CD8-positive, alpha-beta memory T cell (primary cell): ENCODE measurements at places on chromosomes 16 and 17.
A peak's percentile ranks its signal among the peaks of the same experiment; 100 is the strongest.

- DNase-seq, result no peak
Observed at GRCh38 chr16:15545544-15545943, 97.4 kb downstream of the MARF1 start.

DNA sequence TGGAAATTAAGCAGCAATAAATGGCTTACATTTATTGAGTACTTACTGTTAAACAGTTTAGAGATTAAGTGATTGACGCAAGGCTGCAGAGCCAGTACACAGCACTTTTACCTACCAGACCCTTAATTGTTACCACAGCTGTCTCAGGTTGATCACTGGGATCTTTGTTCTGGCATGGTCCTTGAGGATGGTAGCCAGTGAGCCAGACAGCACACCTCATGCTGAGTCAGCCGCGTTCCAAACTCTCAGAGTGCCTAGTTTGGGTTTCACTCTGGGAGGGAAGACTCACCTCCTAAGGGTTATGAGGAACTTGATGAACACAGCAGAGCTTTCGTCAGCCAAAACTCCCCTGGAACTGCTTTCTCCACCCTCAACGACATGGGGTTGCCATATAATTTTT, 20.4 kb downstream of the CDH3 start:
- no peak for DNase-seq

GRCh38 chr17:35041390-35041789, 22.1 kb downstream of the RFFL start:
- no peak for DNase-seq

DNA sequence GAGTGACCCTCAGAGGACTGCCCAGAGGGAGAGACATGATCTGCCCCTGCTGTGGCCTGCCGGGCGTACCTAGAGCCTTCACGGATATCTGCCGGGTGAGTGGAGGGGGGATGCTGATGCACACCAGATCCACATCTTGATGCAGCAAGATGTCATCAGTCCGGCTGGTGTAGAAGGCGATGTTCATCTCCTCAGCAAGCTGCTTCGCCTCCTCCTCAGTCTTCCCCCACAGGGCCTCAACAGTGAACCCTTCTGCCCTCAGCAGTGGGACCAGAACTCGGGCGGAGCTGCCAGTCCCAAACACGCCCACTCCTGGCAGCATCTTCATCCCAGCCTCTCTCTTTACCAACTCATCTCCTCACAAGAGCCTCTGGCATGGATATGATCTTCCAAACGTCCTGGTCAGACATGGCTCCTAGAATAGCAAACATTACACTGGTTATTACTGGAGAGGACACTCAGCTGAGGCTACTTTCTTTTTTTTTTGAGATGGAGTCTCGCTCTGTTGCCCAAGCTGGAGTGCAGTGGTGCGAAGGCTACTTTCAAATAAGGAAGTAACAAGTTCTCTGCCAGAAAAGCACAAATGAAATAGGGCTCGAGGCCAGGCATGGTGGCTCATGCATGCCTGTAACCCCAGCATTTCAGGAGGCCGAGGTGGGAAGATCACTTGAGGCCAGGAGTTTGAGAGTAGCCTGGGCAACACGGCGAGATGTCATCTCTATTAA, 18.9 kb downstream of the C16orf86 start:
- no peak for DNase-seq

- no peak for DNase-seq
Observed at GRCh38 chr16:47388705-47389104, 72.2 kb downstream of the ITFG1 start.

GRCh38 chr17:76700270-76700616, 10.5 kb downstream of the MXRA7 start:
- peak; percentile 17 for DNase-seq

- no peak for DNase-seq
Observed at GRCh38 chr16:86072328-86073102, 173.6 kb downstream of the IRF8 start.

- no peak for DNase-seq
Observed at GRCh38 chr17:68937890-68938514, 17.2 kb downstream of the ABCA8 start.

- DNase-seq, result no peak
Observed at GRCh38 chr16:11576427-11577289, 10.1 kb downstream of the LITAF start.

GRCh38 chr17:1077581-1077985, 80.7 kb downstream of the TIMM22 start:
- DNase-seq, result no peak

DNA sequence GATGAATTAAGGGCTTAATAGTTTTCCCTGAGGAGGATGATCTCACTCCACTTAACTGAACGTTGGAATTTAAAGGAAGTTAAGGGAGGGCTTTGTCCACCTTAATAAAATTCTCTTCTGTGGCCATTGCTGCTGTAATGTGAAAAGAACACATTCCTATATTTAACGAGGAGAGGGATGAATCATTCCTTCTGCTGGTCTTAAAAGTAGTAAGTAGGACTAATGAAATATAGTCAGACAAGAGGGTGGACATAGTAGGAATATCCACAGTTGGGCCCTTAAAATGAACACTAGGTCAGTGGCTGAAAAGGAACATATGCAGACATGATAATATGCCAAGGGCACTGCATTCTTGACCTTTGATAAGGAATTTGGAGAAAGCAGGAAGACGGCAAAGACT, 405.6 kb downstream of the PMP22 start:
- no peak for DNase-seq

- DNase-seq, result no peak
Observed at GRCh38 chr16:55849536-55849935, 16.6 kb upstream of the CES1 start.

DNA sequence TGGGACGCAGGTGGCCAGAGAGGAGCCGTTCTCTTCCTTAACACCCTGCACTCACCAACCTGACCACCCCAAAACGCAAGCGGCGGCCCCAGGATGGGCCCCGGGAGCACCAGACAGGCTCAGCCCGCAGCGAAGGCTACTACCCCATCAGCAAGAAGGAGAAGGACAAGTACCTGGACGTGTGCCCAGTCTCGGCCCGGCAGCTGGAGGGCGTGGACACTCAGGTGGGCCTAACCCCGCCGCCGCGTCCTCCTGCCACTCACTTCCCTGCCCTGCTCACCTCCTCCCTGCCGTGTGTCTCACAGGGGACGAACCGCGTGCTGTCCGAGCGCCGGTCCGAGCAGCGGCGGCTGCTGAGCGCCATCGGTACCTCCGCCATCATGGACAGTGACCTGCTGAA, 4.6 kb upstream of the HSD3B7 start:
- no peak for DNase-seq

GRCh38 chr16:60060731-60061130, 1326.6 kb upstream of the GOT2 start:
- no peak for DNase-seq

GRCh38 chr17:10233161-10233560, 34.8 kb upstream of the GAS7 start:
- no peak for DNase-seq

DNA sequence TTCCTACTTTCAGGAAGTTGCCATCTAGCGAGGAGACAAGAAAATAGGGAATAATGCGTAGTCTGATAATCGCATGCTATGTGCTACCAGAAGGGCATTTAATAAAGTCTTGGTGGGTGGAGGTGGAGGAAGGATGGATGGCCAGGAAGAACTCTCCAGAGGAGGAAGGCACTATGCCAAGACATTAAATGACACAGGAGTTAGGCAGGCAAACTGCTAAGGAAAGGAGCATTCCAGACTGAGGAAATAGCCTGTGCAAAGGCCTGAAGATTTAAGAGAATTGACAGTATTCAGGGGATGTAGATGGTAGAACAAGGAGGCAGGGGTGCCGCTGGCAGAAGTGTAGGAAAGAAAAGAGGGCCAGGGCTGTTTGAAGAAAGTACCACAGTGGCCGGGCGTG, 19.3 kb upstream of the ARHGAP44 start:
- no peak for DNase-seq

- DNase-seq, result no peak
Observed at GRCh38 chr17:28684963-28685362, 23.0 kb downstream of the SUPT6H start.

- DNase-seq, result no peak
Observed at GRCh38 chr17:39591958-39592954, 15.5 kb downstream of the NEUROD2 start.

DNA sequence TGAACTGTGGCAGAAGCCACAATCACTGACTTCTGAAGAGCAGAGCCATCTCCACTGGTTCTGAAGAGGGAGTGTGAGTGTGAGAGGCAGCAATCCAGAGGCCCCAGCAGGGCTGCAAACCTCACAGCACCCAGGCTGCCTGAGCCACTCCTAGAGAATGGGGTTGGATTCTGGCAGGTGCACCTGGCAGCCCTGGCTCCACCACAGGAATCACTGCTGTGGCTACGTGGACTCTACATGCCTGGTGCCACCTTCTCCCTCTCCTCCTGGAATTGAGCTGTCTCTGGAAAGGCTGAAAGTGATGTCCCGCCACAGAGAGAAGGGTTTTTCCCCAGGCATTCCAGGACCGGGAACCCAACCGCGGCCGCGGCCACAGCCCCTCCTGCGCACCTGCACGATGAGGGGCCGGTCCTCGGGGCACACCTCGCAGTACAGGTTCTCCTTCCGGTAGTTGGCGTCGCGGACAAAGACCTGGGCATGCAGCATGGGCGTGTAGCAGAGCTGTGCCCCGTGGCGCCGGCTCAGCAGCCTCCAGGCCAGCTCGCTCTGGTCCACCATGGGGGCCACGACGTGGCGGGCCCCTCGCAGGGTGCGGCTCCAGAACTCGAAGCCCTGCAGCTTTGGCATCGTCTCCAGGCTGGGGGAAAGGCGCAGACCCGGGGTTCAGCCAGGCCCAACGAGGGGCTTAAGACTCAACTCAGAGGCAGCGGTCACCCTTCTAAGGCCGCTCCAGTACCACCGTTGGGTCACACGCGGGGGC, 991 bp downstream of the DUS1L start:
- DNase-seq, result no peak

- DNase-seq, result no peak
Observed at GRCh38 chr16:12602811-12603698, 200.6 kb downstream of the CPPED1 start.

GRCh38 chr17:62631936-62632924, 4.8 kb downstream of the MRC2 start:
- no peak for DNase-seq

DNA sequence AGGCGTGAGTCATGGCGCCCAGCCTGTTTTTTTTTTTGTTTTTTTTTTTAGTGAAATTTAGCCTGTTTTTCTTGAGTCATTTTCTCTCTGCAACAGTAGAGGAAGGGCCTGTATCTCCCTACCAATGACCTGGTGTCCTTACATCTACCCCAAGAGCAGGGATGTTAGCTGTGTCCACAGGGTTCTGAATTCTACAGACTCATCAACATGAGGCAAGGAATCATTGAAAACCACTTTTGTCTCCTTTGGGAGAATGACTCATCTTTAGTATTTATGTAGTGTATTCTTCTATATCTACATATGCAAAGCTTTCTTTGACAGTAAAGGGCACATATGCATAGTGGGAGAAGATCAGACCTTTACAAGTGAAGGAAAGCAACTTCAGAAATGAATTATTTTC, 105.3 kb downstream of the SPECC1 start:
- no peak for DNase-seq

DNA sequence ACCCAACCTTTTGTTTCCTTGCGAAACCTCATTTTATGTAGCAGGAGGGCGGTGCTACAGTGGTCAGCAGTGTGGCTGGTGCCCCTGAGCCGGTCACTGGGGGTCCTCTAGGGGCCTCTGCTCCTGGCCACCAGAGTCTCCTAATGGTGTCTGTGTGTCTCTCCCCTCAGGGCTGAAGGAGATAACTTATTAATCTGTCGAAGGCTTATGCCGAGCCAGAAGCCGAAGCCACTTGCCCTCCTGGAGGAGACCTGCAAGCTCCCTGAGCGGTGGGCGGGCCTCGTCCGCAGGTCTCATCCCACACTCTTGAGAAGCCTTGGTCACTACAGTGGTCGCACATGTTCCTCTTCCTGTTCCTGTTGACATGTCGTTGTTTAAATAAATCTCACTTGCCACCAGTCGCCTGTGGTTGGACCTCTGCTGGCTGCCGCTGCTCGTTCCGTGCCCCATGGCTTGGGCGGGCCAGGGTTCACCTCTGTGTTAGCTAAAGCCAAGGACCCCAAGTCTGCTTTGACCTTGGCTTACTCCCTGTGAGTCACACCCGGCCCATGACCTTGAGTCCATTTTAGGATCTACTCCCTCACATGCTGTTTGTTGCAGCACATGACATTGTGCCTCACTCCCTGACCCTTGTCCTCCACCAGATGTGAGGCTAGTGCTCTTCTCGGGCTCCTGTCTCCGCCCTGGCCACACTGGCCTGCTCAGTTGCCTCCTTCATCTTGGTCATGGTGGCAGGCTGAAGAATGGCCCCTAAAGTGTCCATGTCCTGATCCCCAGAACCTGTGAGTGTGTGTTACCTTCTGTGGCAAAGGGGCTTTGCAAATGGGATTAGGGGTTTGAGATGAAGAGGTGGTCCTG, 38.7 kb upstream of the AQP8 start:
- DNase-seq, result no peak

DNA sequence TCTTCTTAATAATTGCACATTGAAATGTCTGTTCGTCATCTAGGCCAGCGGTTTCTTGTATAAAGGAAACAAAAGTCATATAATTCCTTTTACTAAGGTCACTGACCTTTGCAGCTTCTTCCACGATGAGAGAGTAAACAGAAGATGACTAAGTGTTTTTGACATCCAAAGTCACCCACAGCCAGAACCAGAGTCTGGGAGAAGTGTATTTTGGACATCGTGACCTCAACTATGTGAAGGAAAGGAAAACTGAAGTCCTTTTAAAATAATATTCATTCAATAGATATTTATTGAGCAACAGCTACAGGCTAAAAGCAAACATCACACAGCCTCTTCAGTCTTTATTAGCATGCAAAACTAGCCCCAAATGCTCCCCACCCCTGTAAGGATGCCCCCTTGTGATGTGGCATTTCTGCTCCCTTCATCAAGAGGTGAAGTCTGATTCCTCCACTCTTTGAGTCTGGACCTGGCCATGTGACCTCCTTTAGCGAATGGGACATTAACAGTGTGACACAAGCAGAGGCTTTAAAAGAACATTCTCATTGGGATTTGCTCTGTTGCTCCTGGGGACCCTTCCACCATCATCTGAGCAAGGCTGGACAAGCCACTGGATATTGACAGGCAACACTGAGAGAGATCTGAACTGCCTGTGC, 8.1 kb upstream of the PMP22 start:
- no peak for DNase-seq

DNA sequence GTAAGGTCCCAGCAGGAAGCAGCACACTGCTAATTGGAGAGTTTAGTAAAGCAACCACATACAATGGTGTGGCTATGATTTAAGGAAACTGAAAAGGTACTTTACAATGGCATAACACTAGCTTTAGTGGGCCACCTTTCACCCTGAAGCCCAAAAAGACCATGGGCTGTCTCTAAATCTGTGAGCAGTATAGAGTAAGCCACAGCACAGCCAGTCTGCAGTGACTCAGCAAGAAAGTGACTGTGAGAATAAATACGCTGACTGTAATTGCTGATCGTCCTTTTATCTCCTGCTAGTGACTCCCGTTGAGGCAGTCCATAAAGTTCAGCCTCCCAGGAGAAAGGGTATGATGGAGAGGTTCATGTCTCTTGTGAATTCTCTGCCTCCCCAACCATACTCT, 679.8 kb upstream of the KIF2B start:
- DNase-seq, result no peak

DNA sequence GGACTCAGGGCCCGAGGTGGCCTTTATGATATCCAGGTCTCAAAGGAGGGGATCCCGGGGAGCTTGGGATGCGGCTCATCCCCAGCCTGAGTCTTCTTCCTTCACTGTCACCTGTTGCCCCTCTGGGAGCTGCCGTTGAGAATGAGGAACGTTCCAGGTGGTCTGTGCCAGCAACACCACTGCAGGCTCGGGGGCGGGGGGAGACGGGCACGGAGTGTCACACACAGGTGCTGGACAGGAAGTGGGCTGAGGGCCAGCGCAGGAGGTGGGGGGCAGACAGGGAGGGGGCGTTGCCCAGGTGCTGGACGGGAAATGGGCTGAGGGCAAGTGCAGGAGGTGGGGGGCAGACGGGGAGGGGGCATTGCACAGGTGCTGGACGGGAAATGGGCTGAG, 28.2 kb downstream of the METRNL start:
- no peak for DNase-seq
